ENCODE measurements at places on chromosomes 2 and 18. TPM values are rescaled to one million over a fixed set of nuclear protein-coding genes. Genes with fewer than 3 reads are reported as not detected.

PAPOLG gene
- total RNA-seq: 8.3 TPM

RNU2-63P gene
- total RNA-seq: not detected

C2orf80 gene
- total RNA-seq: not detected

CDH2 gene
- total RNA-seq: 32.4 TPM

DYNAP gene
- total RNA-seq: not detected

AKAIN1 gene
- not detected for total RNA-seq

VWA3B gene
- total RNA-seq: 0.26 TPM

COX7A2L gene
- 154 TPM for total RNA-seq

KCNG3 gene
- total RNA-seq: 0.74 TPM

VIL1 gene
- total RNA-seq: 0.17 TPM

UGT1A4 gene
- 0.06 TPM for total RNA-seq

SPATA3 gene
- total RNA-seq: not detected

GPR155 gene
- total RNA-seq: 0.35 TPM

IL1B gene
- total RNA-seq: 0.24 TPM

RTN4 gene
- total RNA-seq: 489 TPM

MRO gene
- 0.05 TPM for total RNA-seq

SDC1 gene
- 169 TPM for total RNA-seq

UGT1A10 gene
- not detected for total RNA-seq

ANKRD53 gene
- 0.11 TPM for total RNA-seq

CDH19 gene
- total RNA-seq: 1.1 TPM

CXCR1 gene
- total RNA-seq: not detected

ALK gene
- not detected for total RNA-seq

RNPEPL1 gene
- 67.5 TPM for total RNA-seq

LAMA1 gene
- 0.07 TPM for total RNA-seq

RESP18 gene
- not detected for total RNA-seq

GKN1 gene
- total RNA-seq: 0.83 TPM

ALPG gene
- total RNA-seq: 0.15 TPM

ABCB11 gene
- total RNA-seq: 0.01 TPM

CNDP1 gene
- not detected for total RNA-seq

DPP4 gene
- 0.36 TPM for total RNA-seq

CRACDL gene
- total RNA-seq: 0.97 TPM

MYO7B gene
- 0.19 TPM for total RNA-seq

PRKAG3 gene
- not detected for total RNA-seq

GCA gene
- 5.9 TPM for total RNA-seq

UGT1A8 gene
- not detected for total RNA-seq

NPPC gene
- 0.21 TPM for total RNA-seq

CIB4 gene
- total RNA-seq: 0.34 TPM

RAB27B gene
- total RNA-seq: 10.4 TPM

SERPINB7 gene
- 1.7 TPM for total RNA-seq

TFCP2L1 gene
- total RNA-seq: 4.9 TPM

LIMS3 gene
- not detected for total RNA-seq

UGT1A5 gene
- total RNA-seq: not detected

PTPRN gene
- total RNA-seq: 1.9 TPM

OSBPL6 gene
- 7.7 TPM for total RNA-seq

CFAP65 gene
- total RNA-seq: 0.15 TPM

CACNB4 gene
- total RNA-seq: 0.13 TPM

NAT8 gene
- total RNA-seq: not detected

SP100 gene
- total RNA-seq: 28.7 TPM

ASB18 gene
- total RNA-seq: not detected

KYNU gene
- total RNA-seq: 361 TPM

ERBB4 gene
- total RNA-seq: not detected

All from A549 treated with CORT108297 at 1 μM for 4 hours (cell line).